ENCODE measurements at places on chromosomes 16 and 17.
A peak's percentile ranks its signal among the peaks of the same experiment; 100 is the strongest.

DNA sequence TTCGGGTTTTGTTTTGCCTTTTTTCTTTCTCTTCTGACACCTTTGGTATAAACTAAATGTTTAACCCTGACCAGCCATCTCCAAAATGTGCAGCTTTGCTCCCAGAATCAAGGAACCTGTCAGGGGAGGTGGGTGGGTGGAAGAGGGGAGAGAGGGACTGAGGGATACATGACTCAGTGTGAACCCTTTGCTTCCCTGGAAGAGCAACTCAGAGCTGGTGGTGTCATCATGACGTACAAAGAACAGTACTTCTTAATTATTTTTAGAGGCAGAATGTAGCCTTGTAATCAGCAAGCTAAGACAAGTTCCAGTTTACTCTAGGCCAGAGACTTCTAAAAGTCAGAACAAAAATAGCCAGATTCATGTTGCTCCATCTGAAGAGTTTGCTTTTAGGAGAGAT lies 119.6 kb upstream of the HAS3 start:
- no peak for DNase-seq

- DNase-seq, result peak; percentile 25
Observed at GRCh38 chr17:18246880-18247612, 11.5 kb downstream of the FLII start.

DNA sequence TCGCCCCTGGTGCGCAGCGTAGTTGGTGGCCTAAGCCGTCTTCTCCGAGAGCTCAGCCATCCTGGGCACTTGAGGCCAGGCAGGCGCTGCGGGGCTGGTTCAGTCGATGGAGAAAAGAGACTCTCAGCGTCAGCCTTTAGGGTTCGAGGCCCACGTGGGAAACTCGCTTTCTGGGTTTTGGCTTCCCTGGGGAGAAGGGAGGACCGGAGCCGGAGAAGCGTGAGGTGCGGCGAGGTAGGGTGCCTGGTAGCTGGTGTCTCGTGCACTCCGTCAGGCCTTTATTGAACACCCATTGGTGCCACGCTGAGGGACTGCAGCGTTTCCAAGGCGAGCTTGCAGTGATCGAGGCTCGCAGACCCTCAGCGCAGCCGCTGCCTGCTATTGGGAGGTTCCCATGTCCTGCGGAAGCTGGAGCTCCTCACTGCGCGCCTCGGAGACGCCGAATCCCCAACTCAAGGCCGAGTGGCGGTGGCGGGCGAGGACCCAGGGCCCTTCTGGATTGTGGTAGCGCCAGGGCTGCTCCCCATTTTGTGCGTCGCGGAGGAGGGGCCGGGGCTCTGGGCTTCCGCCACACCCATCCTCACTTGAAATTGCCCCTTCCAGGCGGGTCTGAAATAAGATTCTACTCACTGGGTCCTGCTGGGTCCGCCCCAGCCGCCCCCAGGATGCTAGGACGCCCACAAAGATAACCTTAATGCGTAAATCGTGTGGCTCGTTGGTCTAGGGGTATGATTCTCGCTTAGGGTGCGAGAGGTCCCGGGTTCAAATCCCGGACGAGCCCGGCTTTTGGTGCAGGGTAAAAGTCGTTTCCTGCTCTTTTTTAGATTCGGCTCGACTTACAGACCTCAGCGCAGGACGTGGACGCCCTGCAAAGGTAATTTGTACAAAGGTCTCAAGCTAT lies 1.2 kb downstream of the OR1F1 start:
- DNase-seq, result no peak

- peak; percentile 38 for DNase-seq
Observed at GRCh38 chr16:14362774-14363371, 267.2 kb downstream of the PARN start.

GRCh38 chr16:54283725-54284318 lies 2.8 kb downstream of the IRX3 start:
- DNase-seq, result no peak

- no peak for DNase-seq
Observed at GRCh38 chr17:19343256-19343630, 19.3 kb downstream of the B9D1 start.

DNA sequence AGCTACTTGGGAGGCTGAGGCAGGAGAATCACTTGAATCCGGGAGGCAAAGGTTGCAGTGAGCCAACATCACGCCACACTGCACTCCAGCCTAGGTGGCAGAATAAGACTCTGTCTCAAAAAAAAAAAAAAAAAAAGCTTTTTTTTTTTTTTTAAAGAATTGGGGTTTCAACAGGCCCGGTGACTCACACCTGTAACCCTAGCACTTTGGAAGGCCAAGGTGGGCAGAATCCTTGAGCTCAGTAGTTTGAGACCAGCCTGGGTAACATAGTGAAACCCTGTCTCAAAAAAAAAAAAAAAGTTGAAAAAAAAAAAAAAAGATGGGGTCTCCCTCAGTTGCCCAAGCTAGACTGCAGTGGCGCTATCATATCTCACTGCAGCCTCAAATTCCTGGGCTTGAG lies 6.6 kb upstream of the HEXIM2 start:
- no peak for DNase-seq

- no peak for DNase-seq
Observed at GRCh38 chr16:66705790-66706505, 9.4 kb upstream of the CMTM4 start.

GRCh38 chr16:27529962-27530361 lies 19.8 kb downstream of the GTF3C1 start:
- DNase-seq, result no peak
